T-helper 1 cell treated with Interleukin-12 subunit alpha and Interleukin-12 subunit beta and Interleukin-4 antibody, amounts not matched to agents 30 ng/mL and 1 ng/mL, for 36 hours (primary cell): ENCODE measurements at places on chromosomes 12 and 14. TPM values are rescaled to one million over a fixed set of nuclear protein-coding genes. Genes with fewer than 3 reads are reported as not detected.

Gene RAB15
- 5.7 and 6.3 TPM in 2 replicates for total RNA-seq

Gene SPTB
- not detected in 2 replicates for total RNA-seq

Gene CMKLR1
- total RNA-seq = not detected in 2 replicates

Gene ETNK1
- total RNA-seq = 82.3 and 93.2 TPM in 2 replicates

Gene ANKLE2
- total RNA-seq = 103 and 105 TPM in 2 replicates

Gene TRIP11
- total RNA-seq = 46.7 and 50.4 TPM in 2 replicates

Gene CLEC9A
- total RNA-seq = not detected in 2 replicates

Gene SMCO2
- 1.4 and 1.8 TPM in 2 replicates for total RNA-seq

Gene NRIP2
- not detected in 2 replicates for total RNA-seq

Gene GPR68
- 43.8 and 45.5 TPM in 2 replicates for total RNA-seq

Gene P2RX7
- total RNA-seq = 12.0 and 14.5 TPM in 2 replicates

Gene RFX4
- not detected in 2 replicates for total RNA-seq

Gene KRT74
- total RNA-seq = not detected in 2 replicates

Gene FITM1
- total RNA-seq = 1.1 and 1.7 TPM in 2 replicates

Gene GPHN
- total RNA-seq = 25.2 and 31.7 TPM in 2 replicates

Gene SINHCAF
- 103 and 116 TPM in 2 replicates for total RNA-seq

Gene KRT8
- 0.12 TPM in 1 of 2 replicates, not detected in the other for total RNA-seq

Gene STAB2
- total RNA-seq = not detected in 2 replicates

Gene TAS2R42
- not detected in 2 replicates for total RNA-seq

Gene LRTM2
- 0.41 TPM in 1 of 2 replicates, not detected in the other for total RNA-seq

Gene KRT73
- total RNA-seq = 0.61 and 0.78 TPM in 2 replicates

Gene ANKRD33
- total RNA-seq = not detected in 2 replicates

Gene TAS2R46
- total RNA-seq = 1.6 and 3.3 TPM in 2 replicates

Gene WSCD2
- total RNA-seq = not detected in 2 replicates

Gene EPS8
- 0.61 and 2.3 TPM in 2 replicates for total RNA-seq

Gene CACNA1C
- 0.42 and 0.54 TPM in 2 replicates for total RNA-seq

Gene ATP2B1
- 15.9 and 19.5 TPM in 2 replicates for total RNA-seq

Gene P2RX2
- not detected in 2 replicates for total RNA-seq

Gene SLC17A8
- total RNA-seq = not detected in 2 replicates

Gene KRT75
- not detected in 2 replicates for total RNA-seq

Gene NEUROD4
- not detected in 2 replicates for total RNA-seq

Gene ACVR1B
- 4.7 and 6.3 TPM in 2 replicates for total RNA-seq

Gene FGF23
- not detected in 2 replicates for total RNA-seq

Gene C12orf54
- not detected in 2 replicates for total RNA-seq

Gene HOXC5
- not detected in 2 replicates for total RNA-seq

Gene RNASE3
- total RNA-seq = not detected in 2 replicates

Gene ALKBH1
- total RNA-seq = 14.3 and 14.4 TPM in 2 replicates
